NCI-H2081 treated with DMSO at 0.1 percent for 48 hours (cell line): ENCODE measurements at places on chromosomes 6 and 20.

GRCh38 chr20:33914919-33915318 lies 78.8 kb upstream of the RALY start:
- no peak for DNase-seq

GRCh38 chr6:31468311-31468710 lies 29.6 kb upstream of the MICB start:
- no peak for DNase-seq

GRCh38 chr20:14882157-14882556 lies 544.7 kb upstream of the FLRT3 start:
- no peak for DNase-seq

GRCh38 chr6:40923326-40923725 lies 115.7 kb downstream of the UNC5CL start:
- no peak for DNase-seq

GRCh38 chr20:5189917-5190316 lies 63.1 kb downstream of the CDS2 start:
- DNase-seq, result no peak

DNA sequence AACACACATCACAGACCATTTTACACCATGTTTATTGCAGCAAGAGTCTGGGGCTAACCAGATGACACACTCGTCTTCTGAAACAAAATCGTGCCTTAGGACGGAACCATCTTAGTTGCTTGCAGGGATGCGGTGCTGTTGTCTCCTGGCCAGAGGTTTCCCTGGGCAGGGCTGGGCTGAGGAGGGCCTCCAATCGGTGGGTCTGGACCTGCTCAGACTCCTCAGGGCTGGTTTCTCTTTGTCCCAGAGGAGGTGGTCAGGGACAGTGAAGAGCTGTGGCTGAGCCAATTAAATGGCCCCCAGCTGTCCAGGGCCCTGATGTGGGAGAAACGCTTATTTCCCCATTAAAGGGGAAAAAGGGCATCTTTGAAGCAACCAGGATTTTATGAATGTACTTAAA lies 117.6 kb downstream of the SLC24A3 start:
- no peak for DNase-seq

- no peak for DNase-seq
Observed at GRCh38 chr6:137950581-137950980, 83.5 kb downstream of the TNFAIP3 start.

DNA sequence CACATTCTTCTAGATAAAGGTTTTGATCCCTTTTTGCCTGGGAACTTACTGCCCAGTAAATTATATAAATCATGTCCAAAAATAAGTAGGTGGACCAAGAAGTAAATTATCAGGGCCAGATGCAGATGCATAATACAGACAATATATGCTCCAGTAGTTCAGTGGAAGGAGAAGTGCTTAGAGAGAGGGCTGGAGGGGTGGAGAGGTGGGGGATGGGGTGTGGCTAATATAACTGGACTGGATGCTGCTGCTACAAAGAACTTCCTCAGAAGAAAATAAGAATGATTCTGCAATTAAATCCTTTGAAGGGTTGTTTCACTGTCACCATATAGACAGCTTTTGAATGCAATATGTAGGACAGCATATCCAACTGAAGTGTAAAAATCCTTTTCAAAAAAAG lies 14.8 kb upstream of the TFAP2D start:
- DNase-seq, result no peak

DNA sequence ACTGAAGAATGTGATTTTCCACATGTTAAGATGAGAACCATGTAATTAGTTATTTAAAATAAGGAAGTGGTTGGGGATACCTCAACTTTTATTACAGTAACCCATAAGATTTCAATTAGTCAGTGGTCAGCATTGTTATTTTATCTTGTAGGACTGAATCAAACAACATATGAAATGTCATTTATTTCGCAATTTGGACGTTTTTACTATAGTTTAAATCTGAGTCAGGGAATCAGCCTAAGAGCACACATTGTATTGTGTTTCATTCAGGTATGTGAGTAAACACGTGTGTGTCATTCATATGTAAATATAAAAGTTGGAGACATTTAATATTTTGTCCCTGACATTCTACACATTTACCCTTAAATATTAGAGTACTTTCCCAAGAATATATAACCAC lies 1418.7 kb downstream of the GRIK2 start:
- DNase-seq, result no peak

GRCh38 chr6:149137594-149137993 lies 179.9 kb upstream of the TAB2 start:
- DNase-seq, result no peak

- no peak for DNase-seq
Observed at GRCh38 chr20:2252419-2252997, 43.3 kb upstream of the TGM3 start.

DNA sequence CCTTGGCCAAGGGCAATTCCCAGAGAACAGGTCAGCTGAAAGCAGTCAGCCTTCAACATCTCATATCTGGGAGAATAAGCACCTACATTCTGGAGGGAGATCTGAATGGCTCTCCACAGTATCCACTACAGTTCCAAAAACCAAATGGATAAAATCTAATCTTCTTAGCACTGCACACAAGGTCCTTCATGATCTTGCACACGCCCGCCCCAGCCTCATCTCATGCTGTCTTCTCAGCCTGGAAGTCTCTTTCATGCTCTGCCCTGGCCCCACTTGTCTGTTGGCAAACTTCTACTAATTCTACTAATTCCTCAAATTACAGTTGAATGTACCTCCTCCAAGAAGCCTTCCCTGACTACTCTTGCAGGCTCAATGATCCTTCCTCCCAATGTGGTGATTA lies 1.8 kb upstream of the TTBK1 start:
- DNase-seq, result no peak

DNA sequence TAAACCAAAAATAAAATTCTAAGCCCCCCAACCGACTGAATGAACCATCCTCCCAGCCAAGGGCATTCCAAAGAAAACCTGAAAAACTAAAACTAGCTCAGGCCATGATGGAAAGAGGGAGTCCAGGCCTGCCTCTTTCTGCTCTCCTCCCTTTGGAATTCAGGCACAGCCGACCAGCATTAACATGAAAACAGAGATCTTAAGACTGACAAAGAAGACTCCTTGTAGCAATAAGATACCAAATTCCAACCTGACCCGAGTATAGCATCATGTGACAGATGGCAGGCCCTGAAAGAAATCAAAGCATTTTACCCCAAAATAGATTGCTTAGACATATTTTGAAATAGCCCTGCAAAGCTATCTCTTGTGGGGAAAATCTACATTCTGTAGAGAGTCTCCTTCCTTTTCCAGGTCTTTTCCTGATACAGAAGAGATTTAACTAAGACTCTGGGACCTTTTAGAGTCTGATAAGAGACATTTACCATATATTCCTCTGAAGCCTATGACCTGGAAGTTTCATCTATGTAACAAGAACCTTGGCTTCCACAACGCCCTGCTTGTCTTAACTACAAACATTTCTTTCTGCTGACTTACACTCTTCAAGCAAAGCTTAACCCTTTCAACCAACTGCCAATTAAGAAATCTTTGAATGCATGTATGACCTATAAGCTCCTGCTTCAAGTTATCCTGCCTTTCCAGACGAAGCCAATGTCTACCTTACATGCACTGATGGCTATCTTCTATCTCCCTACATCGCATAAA lies 22.2 kb upstream of the TXLNB start:
- no peak for DNase-seq

GRCh38 chr6:149915970-149916865 lies 6.7 kb downstream of the RAET1G start:
- no peak for DNase-seq

GRCh38 chr20:31758991-31759390 lies 19.9 kb downstream of the TPX2 start:
- DNase-seq, result no peak

- DNase-seq, result no peak
Observed at GRCh38 chr6:40579101-40579500, 8.1 kb downstream of the LRFN2 start.

- no peak for DNase-seq
Observed at GRCh38 chr6:89398762-89399525, 13.1 kb downstream of the RRAGD start.

DNA sequence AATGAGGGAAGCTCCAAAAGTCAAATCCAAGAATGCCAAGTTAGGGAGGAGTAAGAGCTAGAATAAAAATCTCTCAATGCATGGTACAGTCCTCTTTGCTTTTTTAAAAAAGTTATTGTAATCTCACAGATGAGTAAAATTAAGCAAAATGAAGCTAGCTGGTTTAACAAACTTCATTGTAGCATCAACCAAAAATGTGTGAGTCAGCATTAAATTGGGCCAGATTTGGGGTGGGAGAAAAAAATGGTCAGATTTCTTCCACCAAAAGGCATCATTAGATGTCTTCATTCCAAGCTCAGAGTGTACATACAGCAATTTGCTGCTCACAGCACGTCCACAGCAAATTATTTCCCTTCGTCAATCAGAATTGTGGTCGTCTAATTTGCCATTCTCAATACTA lies 441.5 kb upstream of the FLRT3 start:
- no peak for DNase-seq

- no peak for DNase-seq
Observed at GRCh38 chr6:127212376-127212775, 54.3 kb upstream of the RNF146 start.

GRCh38 chr6:83927470-83927869 lies 68.0 kb downstream of the CYB5R4 start:
- DNase-seq, result no peak

DNA sequence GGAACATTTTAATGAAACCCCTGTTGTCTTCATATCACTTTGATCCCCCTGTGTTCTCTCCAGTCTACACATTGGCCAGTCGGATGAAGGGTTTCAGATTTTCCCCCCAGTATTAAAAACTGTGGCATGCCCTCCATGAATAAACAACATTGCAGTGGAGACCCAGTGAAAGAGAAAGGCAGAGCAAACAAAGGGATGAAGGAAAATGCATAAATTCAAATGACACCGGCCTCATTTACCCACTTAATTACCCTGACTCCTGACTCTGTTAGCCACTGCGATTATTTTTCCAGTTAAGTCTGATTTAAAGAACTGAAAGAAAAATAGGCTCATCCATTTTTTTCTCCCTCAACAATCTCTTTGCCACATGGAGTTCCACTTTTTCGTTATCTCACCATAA lies 569.2 kb downstream of the TFAP2B start:
- DNase-seq, result no peak

DNA sequence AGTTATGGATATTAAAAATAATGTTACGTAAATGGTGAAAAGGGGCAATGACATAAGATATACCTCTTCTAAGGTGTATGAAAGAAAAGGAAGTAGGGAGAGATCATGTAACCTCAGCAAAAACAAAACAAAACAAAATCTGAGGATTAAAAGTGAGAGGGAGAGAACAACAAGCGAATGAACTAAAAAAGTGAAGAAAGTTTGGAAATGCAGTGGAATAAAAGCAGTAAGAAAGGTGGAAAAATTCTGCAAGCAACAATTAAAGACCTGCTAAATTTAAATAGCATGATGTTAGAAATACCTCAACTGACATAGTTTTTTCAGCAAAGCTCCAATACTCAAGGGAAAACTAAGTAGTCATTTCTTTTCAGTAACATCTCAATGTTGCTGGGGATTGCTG lies 48.0 kb downstream of the PHIP start:
- DNase-seq, result no peak

DNA sequence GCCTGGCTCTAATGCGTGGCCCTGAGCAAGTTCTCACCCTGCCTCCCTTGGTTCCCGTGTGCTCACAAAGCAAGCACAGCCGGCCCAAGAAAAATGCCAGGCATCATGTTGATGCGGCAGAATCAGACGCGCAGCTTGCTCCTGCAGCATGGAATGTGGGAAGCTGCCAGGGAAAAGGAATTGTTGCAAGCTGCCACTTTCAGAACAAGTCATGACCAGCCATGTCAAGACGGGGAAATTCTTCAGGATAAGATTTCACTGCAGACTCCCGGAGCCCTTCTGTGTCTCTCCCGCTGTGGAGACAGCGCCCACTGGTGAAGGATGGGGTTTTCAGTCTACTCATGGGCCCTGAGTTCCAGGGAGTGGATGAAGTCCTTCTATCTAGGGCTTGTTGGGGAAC lies 4.6 kb downstream of the DACT2 start:
- DNase-seq, result no peak

- DNase-seq, result no peak
Observed at GRCh38 chr20:58854638-58855471, 2.3 kb downstream of the GNAS start.

DNA sequence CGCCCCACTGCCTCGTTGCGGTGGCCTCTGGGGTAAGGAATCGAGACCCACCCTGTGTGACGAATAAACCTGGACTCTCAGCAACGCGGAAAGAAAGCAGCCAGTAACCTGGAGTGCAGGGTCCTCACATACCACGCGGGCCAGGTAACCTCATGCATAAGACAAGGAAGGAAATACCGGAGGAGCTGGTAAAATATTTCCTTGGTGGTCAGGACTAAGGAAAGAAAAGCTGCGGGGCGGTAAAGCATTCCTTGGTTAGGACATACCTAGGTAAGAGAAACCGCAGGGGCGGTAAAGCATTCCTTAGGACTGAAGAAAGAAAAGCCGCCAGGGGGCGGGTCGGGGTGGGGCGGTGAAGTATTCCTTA lies 80.7 kb downstream of the SYTL3 start:
- no peak for DNase-seq

GRCh38 chr6:15804164-15805154 lies 141.6 kb upstream of the DTNBP1 start:
- DNase-seq, result no peak

- no peak for DNase-seq
Observed at GRCh38 chr6:8881663-8882062, 446.3 kb upstream of the SLC35B3 start.

- no peak for DNase-seq
Observed at GRCh38 chr6:112114577-112115223, 27.3 kb downstream of the FAM229B start.

- no peak for DNase-seq
Observed at GRCh38 chr6:162404951-162405350, 322.6 kb downstream of the PRKN start.

GRCh38 chr6:132818404-132819359 lies 4.3 kb downstream of the RPS12 start:
- no peak for DNase-seq

- DNase-seq, result no peak
Observed at GRCh38 chr6:75993236-75994162, 79.0 kb downstream of the IMPG1 start.

- no peak for DNase-seq
Observed at GRCh38 chr6:129748901-129749748, 39.1 kb upstream of the ARHGAP18 start.

DNA sequence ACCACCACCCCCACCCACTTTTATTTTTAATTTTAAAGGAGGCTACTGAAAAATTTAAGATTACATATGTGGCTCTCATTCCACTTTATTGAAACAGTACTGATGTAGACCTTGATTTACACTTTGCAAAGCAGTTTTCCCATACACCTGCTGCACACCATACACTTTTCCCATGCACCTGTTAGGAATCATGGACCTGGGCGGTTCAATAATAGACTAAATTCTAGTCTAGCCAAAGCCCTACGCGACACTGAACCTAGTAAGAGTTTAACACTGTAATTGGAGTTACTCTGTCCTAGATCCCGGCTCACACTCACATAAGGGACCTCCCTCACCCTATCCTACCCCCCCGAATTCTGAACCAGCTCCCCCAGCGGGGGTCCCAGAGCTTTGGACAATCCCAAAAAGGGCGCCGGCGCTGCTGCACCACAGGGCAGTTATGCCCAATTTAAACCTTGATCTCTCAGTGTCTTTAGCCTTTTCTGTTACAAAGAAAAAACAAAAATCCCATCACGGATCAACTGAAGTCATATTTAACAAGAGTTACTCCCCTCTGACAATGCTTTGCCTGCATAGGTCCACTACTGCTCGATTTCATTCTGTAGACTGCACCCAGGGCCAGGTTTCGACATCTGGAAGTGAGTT lies 2.4 kb upstream of the GCLC start:
- DNase-seq, result no peak
